ENCODE measurements at places on chromosomes 16 and 17.

- peak; percentile 97 for DNase-seq
Observed at GRCh38 chr17:79839356-79840268, at the start of gene CBX4. Gene CBX4, minus strand, starts transcription at chr17:79839440. Its CDS starts 189 bp downstream, at chr17:79839251.

GRCh38 chr16:85238233-85238647 is 126.0 kb upstream of the CIBAR2 start:
- DNase-seq = no peak

DNA sequence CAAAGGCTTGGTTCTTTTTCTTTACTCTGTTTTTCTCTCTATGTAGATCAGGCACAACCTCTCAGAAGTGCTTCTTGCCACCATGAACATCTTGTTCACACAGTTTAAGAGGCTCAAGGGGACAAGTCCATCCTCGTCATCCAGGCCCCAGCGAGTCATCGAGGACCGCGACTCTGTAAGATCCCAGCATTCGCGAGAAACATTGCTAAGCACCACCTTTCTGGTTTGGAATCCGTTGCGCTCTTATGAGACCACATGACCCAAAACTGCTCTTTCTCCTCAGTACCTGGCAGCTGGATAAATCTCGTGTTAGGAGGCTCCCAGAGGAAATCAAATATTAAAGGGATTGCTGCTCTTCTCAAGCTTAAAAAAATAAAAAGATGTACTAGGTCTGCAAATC is 23.3 kb upstream of the SLC12A3 start:
- no peak for DNase-seq

DNA sequence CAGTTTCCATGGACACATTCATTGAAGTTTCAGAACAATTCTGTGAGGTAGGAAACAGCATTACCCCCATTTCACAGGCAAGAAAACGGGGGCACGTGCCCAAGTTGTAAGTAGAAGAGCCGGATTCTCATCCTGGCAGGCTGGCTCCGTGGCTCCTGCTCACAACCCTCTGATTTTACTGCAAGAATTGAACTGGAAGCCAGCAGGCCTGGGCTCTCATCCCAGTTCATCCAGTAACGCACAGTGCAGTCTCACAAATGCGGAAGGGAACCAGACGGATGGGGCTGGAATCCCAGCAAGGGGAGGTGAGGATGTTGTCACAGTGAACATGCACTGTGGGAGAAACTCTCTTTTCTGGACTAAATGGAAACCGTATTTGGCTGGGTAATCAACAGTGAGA is 40.7 kb upstream of the DOC2B start:
- no peak for DNase-seq

- peak; percentile 90 for DNase-seq
Observed at GRCh38 chr16:85010931-85011845, at the start of gene ZDHHC7. Gene ZDHHC7, minus strand, starts transcription at chr16:85011535. Its CDS starts 20,917 bp downstream, at chr16:84990618.

GRCh38 chr17:50993544-50993943 is 127.1 kb downstream of the SPAG9 start:
- DNase-seq = no peak

- no peak for DNase-seq
Observed at GRCh38 chr16:71242601-71243000, 12.1 kb upstream of the HYDIN start.

GRCh38 chr17:4003131-4003500 is 38.9 kb upstream of the ATP2A3 start:
- DNase-seq = no peak

- no peak for DNase-seq
Observed at GRCh38 chr17:61412860-61413660, 13.4 kb downstream of the TBX2 start.

GRCh38 chr16:4489030-4489429 is 12.8 kb downstream of the HMOX2 start:
- no peak for DNase-seq

- DNase-seq = no peak
Observed at GRCh38 chr17:17180741-17181525, 25.2 kb downstream of the PLD6 start.

DNA sequence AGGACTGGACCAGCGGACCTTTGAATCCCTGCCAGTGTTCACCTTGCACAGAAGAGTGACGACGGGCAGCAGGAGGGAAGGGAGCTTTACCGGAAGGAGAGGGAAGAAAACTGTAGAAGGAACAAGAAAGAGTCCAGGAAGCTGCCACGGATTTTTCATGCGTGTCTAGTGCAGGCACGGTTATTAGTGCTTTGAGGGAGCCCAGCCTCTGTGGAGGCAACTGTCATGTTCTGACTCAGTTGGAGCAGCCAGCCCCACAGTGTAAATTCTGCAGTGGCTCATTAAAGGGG is 6.5 kb upstream of the HOXB13 start:
- DNase-seq = no peak

GRCh38 chr17:73003487-73003886 is 89.0 kb downstream of the SLC39A11 start:
- DNase-seq = no peak

DNA sequence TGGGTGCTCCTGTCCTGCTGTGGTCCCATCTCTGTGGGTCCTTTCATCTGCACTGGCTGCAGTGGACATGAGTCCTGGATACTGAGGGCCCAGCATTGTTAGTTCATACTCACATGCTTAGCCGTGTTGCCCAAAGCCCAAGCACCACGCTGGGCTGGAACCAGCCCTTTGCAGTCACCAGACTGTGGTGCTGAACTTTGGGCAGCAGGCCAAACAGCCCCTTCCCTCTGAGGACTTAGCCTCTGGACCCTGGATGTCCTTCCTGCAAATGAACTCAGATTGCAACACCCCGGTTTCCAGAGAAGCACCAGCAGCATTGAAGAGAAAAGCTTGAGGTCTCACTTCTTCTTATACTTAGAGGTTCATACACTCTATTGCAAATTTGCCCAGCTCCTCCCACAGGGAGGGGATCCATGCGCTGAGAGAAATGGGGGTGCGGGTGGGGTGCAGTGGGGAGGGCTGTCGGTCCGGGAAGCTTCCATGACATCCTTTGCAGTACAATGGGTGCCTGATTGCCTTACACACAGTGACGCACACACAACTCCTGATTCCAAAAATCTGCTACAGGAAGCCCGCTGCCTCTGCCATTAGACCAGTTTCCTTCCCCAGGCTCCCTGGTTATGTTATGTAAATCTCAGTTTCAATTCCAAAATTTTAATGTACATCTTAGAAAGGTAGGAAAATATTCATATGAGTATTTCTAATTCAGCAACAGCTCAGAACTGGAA is 65.8 kb downstream of the RGS9 start:
- DNase-seq = no peak

DNA sequence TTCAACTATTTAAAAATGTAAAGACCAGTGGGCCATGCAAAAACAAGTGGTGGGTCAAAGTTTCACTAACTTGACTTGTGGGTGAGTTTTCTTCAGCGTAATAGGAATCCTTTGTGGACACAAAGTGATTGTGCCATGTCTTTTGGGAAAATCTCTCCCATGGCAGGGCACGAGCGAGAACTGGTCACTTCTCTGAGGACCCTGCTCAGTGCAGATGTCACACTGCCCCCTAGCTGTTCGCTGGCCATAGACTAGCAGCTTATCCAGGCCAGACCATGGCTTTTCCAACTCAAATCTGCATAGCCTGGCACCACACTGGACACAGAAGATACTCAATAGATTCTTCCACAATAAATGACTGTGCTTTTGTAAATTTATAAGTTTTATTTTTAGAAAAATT is 306.0 kb upstream of the CCL2 start:
- DNase-seq = no peak

DNA sequence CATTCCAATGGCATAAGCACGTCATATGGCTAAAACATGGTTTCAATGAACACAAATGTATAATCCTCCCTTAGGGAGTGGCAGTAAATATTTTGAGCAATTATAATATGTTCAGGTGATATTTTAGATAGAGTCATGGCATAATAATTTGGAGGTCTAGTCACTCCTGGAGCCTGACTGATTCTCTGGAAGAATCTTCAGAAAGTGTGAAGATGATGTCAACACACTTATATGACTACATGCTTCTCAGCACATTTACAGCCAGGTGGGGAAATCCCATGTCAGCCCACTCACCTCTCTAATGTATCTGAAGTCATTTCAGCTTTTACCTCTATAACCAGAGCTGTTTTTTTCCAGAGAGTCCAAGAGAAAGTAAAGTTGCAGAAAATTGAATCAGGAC is 474.8 kb downstream of the SHISA9 start:
- DNase-seq = no peak

GRCh38 chr17:80219763-80220053 is 425 bp downstream of the SGSH start:
- no peak for DNase-seq

- no peak for DNase-seq
Observed at GRCh38 chr16:29881050-29881449, 18.0 kb upstream of the CDIPT start.

DNA sequence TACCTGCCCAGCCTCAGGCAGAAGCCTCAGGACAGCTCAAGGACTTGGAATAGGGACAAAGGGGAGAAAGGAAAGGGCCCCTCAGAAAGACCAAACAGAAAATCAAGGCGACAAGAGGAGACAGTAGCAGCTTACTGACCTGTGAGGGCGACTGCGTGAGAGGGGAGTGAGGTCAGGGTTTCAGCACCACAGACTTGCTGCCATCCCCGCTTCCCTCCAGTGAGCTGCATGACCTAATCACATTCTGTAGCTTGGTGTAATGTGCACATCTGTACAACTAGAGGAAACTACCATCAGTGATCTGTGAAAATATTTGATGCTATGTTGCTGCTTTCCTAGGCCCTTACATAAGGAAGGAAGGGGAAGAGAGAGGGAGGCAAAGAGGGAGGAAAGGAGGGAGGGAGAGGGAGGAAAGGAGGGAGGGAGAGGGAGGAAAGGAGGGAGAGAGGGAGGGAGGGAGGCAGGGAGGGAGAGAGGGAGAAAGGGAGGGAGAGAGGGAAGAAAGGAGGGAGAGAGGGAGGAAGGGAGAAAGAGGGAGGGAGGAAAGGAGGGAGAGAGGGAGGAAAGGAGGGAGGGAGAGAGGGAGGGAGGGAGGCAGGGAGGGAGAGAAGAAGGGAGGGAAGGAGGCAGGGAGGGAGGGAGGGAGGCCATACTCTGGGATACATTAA is 404.9 kb upstream of the CDH5 start:
- no peak for DNase-seq

- DNase-seq = no peak
Observed at GRCh38 chr17:49055181-49055927, 58.2 kb downstream of the IGF2BP1 start.

DNA sequence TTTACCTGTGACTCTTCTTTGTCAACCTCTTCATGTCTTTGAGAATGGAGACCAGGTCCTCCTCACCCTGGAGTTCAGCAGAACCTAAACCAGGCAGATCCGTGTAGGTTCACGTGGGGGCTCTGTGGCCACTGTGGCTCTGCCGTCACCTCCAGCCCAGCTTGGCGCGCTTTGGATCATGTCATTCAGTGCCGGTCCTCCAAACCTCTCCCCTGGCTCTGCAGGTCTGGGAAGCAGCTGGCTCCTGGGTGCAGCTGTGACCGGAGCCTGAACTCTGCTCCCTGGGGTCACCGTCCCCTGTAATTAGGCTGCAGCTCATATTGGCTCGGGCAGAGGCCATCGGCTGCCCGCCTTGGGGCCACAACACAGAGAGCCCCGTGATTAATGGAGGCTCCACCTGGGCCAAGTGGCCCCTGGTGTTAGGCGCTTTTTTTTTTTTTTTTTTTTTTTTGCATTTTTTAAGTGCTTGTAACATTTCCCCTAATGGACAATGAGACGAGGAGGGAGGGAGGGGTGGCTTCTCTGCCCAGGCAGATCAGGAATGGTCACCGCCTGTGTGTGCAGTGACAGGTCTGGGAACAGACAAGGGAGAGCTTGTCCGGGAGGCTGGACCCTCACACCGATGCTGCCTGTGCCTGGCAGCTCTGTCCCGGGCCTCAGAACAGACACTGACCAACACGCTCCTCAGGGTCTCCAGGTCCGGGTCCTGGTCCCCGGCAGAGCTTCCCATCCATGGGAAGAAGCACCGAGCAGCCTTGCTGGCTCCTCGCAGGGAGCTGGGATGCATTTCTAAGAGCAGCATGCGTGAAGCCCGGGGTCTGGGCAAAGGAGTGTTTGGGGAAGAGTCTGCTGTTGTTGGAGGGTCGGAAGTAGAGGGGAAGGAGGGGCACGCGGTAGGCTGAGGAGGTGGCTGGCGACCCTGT is 247.9 kb downstream of the SEC14L1 start:
- DNase-seq = no peak

DNA sequence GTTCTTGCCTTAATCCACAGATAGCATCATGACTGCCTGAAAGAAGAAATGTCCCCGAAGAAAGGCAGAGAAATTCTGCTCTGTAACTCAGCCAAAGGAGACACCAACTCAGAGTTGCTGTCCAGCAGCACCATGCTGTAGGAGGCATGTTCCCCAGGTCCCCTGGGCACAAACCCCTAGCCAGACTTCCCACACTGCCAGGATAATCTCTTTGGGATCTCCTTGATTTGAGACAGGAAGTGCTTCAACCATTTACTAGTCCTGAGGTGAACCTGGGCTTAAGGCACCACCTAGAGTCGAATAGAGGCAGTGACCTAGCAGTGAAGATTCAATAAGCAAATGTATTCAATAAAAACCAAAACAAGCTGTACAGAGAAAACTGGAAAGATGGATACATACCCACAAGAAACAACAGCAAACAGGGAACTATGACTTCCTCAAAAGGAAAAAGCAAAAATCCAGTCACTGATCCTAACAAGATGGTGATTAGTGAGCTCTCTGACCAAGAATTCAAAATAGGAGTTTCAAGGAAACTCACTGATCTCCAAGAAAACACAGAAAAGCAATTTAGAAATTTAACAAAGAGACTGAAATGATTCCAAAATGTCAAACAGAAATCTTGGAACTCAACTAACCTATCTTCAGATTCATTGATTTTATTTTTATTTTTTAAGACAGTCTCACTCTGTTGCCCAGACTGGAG is 5.7 kb downstream of the OR4D2 start:
- peak; percentile 62 for DNase-seq

GRCh38 chr17:15954222-15954621 is 9.3 kb downstream of the ADORA2B start:
- DNase-seq = no peak

GRCh38 chr17:2181206-2181896 is 122.2 kb downstream of the SMG6 start:
- DNase-seq = no peak

- no peak for DNase-seq
Observed at GRCh38 chr17:20066253-20066652, 57.1 kb downstream of the SPECC1 start.

Data from CD4-positive, alpha-beta T cell treated with Interleukin-17A for 4 hours (primary cell).